ENCODE measurements at places on chromosomes 3 and 15.

GRCh38 chr3:14110699-14111098, 14.0 kb downstream of the CHCHD4 start:
- no peak for DNase-seq

- DNase-seq: no peak
These were observed 10.7 kb upstream of the OCA2 start for GRCh38 chr15:28109626-28110455.

DNA sequence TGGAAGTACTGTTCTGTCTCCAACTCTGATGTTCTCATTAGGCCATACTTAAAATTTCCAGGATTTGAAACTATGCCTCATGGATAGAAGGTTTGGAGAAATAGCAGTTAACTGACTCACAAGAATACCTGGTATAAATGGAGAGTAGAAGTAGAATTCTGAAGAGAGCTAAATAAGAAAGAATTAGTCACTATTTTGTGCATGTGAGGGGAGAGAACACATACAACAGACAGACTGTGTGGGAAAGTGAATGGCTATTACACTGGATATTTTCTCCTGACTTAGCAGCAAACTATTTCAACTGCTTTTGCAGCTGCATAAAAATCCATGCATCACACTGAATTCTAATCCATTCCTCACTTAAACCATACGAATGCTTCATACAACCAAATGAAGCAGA, 71.3 kb downstream of the C3orf70 start:
- peak; percentile 45 for DNase-seq

DNA sequence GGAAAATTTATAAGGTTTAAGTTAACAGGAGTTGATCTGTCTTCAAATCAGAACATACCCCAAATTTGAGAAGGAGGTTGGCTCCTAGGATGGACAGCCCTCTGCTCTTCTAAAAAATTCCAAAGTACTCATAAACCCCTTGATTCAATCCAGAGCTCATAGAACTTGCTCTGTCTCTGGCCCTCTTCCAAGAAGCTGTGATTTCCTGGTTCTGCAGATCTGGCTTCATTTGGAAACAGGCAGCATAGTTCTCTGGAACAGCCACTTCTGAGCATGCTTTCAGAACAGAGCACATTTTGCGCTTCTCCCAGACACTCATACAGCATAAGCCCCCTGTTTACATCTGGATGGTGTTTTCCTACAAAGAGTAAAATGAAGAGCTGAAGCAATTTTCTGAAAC, 96.7 kb downstream of the KBTBD8 start:
- peak; percentile 41 for DNase-seq

DNA sequence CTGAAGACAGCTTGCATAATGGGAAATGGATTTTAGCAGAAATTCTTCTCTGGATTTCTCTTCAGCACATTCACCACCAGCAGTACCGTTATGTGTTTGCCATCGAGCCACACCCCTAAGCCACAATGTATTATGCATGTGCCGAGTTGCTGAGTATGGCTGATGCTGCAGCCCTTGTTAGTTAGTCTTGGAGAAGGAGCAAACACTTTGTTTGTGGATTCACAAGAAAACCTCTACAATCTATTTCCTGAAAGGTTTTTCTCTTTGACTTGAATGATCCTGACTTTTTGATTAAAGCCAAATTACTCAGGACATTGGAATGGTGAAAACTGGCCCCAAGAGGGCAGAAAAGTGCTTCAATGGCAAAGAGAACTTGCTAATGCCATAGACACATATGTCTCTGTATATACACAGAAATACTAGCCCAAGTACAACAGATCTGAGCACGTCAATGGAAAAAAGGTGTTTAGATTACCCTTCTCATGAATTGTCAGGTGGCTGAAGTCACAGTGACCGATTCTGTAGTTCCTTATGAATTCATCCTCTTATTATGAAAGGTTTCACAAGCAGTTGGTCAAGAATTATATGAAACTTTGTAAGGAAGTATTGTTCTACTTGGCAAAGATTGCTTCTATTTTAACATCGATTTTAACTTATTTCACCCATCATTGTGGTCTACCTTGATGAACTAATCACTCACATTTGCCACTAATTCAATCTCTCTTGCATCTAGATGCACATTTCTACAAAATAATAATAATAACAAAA, 103.0 kb downstream of the P3H2 start:
- DNase-seq: peak; percentile 84

GRCh38 chr3:194203482-194204041, 67.6 kb downstream of the HES1 start:
- DNase-seq: no peak

DNA sequence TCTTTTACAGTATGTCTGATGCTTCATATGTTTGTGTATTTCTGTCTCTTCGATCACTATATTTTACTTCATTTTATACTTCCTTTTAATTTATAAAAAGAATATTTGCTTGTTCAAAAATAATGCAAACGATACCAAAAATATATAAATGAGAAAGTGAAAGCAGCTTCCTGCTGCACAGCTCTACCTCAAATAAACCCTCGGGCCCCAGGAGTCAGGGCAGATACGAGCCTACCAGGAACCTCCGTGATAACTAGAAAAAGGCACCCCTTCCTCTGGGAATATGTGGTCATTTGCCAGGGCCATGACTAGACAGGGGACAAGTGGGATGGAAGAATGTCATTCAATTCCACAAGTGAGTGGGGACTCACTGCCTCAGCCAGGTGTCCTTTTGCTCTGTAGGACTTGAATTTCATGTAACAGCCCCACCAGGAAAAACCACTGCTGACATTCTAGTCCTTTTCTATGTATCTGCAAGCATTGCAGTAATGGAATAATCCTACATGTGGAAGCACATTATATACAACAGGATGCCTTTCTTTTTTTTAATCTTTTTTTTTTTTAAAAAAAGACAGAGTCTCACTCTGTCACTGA, 133.3 kb downstream of the SUCLG2 start:
- no peak for DNase-seq

GRCh38 chr3:35932995-35933394, 293.7 kb downstream of the ARPP21 start:
- peak; percentile 94 for DNase-seq

DNA sequence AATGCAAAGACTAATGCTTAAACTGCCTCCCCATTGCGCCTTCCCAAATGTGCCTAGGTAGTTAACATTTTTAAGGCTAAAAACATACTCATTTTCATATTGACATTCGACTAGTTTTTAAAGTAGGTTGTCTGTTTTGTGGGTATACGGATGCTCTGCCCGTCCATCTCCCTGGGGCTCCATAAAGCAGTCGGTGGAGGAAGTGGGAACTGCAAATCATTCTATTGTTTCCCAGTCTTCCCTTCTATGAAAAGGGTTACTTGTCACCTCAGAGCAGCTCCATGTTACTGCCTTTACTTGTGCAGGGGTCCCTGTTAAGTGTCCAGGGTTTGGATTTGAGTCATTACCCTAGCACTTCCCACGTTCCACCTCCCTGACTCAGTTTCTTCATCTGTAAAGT, 10.9 kb downstream of the CHCHD6 start:
- no peak for DNase-seq

DNA sequence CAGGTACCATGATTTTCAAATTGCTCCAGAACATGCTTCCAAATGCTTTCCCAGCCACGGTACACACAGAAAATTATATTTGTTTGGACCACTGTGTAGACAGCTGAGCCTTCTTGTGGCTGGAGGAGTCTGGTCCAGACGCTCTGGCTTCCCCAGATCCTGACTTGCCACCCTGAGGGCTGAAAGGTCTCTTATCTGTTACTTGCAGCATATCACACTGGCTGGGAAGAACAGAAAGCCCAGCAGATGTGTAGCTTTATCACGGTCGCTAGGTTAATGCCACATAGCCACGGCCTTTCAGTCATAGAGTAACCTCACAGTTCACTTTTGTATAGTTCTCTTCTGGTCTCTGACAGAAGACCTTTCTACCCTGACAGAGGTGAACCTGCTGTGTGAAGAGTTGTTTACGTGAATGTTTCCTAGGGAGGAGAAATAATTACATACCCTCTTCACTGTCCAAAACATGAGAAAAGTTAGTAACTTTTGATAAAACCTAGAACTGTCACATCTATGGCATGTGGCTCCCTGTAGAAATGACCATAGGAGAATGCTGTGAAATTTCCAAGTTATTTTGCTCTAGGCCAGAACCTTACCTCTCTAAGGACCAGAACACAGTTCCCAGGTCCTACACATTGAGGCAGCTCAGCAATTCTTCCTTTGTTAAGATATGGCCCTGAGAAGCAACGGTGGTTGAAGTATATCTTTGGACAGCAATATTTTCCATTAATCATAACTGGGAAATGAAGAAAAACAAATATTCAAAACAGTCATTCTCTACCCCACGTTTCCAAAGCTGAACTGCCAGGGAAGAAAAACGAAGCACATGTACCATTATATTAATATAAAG, 15.8 kb upstream of the STIMATE start:
- DNase-seq: no peak

DNA sequence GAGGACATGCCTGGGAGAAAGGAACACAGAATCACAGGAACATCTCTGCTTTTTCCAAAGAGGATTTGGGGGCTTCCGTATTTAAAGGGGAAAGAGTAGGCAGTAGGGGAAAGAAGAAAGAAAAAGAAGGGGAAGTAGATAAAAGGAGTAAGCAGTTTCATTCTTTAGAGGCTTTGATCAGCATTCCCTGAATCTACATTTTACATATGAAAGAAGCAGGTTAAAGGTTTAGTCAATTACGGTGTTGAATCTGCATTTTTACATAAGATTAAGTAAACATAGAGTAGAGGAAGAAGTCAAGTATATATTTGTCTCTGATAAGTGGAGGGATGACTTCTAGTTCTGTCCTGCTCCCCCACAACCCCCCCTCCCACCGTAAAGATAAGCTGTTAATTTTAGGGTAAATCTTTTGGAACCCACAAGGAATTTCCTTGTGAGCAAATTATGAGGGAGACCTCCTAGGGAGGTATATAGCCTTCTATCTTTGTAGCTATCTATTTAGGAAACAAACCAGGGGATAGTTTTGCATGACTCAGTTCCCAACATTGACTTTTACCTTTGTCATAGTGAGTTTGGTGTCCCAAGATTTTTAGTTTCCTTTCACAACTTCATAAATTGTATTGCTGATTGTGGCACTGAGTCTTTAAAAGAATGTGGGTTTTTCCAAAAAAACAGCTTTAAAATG, 8.7 kb upstream of the P2RY12 start:
- no peak for DNase-seq

DNA sequence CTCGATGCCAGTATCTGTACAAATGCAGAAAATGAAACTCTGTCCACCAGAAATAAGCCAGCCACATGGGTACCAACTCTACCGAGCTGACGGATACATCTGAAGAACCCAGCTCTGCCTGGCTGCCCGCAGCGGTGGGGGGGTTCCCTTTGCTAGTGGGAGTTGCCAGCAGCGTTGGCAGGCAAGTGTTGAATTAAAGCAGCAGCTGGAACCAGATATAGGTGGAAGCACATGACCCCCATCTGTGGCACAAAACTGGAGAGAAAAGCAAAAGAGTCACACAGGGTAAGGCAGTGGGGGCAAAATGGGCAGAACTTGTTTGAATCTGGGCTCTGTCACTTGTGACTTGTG, 17.9 kb downstream of the CRYGS start:
- no peak for DNase-seq

DNA sequence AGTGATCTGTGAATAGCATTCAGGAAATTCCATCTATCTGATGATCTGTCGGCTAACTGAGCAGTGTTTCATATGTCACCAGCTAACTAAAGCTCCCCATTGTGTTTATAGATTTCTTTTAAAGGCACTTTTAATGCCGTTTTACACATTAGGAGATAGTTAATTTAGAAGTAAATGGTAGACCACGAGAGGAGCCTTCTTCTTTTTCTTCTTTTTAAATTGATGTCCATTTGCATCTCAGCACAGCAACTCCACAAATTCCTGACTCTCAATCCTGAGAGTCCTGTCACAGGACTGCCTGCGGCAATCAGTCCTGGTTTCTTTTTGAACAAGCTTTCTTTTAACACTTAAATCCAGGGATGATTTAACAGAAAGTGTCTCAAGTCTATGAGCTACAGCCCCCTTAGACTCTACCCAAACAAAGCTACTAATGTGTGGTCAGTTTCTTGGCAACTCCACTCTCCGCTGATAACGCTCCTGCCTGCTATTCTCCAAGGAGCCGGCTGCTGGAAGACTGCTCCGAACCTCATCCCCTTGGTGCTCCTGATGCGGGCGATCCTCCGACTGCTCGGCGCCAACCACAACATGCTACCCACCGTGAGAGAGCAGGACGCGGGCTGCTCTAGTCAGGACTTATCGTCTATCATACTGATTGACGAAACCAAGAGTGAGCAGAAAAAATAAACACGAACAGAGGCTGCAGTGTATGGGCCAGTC, 421.4 kb downstream of the MECOM start:
- peak; percentile 59 for DNase-seq

GRCh38 chr15:55407498-55408011, 604 bp downstream of the CCPG1 start:
- peak; percentile 23 for DNase-seq

GRCh38 chr3:119748991-119749390, 32.9 kb upstream of the NR1I2 start:
- DNase-seq: no peak

DNA sequence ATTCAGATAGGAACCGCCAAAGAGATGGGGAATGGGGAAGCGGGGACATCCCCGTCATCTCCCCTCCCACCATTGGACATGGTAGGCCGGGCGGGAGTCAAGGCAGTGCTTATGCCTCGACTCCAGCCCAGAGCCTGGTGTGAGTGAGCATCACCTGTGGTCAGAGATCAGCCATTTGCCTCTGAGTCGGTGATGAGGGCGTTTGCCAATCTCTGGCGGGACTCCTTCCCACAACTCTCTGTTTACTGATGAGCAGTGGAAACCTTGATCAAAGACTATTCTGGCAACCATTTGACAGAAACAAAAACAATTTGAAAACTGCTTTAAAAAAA, 63.9 kb upstream of the HES1 start:
- no peak for DNase-seq

GRCh38 chr15:61835496-61836106, 224.6 kb downstream of the VPS13C start:
- peak; percentile 48 for DNase-seq

DNA sequence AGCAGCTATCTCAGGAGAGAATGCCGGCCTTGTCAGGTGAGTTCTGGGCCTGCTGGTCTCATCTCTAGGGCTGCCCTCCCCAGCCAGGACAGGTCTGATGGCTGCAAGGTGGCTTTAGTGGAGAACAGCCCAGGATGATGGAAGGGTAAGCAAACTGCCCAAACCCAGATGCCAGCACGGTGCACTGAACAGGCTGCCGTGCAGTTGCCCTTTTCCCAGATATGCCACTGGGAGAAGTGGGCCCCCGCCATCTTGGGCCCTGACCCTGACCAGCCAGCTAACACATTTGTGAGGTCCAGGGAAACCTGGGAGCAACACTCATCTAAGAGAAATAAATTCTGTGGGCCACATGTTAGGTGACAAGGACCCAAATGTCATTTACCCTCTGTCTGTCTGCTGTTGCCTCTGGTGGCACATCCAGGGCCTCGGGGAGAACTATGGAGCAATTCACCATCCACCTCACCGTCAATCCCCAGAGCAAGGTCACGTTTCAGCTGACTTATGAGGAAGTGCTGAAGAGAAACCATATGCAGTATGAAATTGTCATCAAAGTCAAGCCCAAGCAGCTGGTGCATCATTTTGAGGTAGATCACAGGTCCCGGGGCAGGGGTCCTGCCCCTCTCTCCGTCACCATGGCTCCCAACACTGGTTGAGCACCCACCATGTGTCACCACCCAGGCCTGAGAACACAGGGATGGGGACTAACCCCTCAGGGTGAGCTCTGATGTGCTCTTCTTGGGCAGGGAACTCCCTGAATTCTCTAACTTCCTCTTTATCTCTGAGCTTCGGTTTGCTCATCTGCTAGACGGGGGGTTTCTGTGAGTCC, 1.8 kb downstream of the ITIH1 start:
- no peak for DNase-seq

- no peak for DNase-seq
These were observed 156.7 kb upstream of the BHLHE40 start for GRCh38 chr3:4822568-4822967.
